ELF-1 (cell line): ENCODE measurements at places on chromosomes 6 and 20.

GRCh38 chr20:52191916-52192718 lies 538 bp upstream of the ZFP64 start:
- peak; percentile 85 for DNase-seq

DNA sequence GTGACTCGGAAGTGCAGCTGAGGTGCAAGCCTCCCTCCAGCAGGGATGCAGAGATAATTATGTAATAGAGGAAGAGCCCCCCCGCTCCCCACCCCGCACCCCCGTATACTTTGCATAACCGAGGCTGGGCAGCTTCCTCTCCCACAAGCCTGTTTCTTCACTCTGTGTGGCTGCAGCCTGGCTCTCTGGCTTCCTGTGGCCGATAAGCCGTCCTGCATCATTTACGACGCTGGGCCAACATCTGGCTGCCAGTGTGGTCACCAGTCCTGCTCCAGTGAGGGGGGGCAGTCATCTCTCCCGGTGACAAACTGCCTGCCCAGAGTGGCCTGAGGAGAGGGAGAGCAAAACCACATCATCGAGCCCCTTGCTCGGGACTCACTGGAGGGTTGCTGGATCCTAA lies 59.2 kb downstream of the RBM38 start:
- DNase-seq: no peak

DNA sequence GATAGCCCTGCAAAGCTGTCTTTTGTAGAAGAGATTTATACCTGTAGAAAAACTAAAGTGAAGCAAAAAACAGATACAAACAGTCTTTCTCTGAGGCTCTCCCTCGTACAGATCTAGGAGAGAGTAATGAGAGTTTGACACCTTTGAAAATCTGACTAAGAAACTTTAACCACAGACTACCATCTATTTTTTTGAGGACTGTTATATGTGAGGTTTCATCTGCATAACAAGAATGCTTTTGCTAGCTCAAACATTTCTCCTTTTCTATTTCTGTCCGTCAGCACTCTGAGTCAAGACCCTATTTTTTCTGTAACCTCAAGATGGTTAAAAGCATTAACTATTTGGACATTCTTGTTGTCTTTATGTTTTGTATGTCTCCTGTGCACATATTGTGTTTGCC lies 193.0 kb downstream of the BTBD3 start:
- DNase-seq: no peak

- no peak for DNase-seq
Measured at GRCh38 chr6:46136831-46137230, 7.0 kb downstream of the ENPP4 start.

DNA sequence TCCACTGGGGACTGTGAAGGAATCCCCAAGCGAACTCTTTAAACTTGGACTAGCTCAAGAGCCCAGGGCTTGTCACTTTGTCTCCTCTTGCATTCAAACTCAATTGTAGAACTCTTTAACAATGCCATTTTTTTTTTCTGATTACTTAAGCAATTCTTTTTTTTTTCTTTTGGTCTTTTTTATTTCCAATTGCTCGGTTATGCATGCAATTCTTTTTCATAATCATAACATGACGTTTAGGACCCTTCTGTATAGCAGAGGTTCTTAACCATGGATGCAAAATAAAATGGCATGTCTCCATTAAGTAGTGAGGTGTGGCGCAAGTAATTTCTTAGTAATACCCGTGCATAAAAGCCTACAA lies 466 bp upstream of the BFSP1 start:
- DNase-seq: no peak

DNA sequence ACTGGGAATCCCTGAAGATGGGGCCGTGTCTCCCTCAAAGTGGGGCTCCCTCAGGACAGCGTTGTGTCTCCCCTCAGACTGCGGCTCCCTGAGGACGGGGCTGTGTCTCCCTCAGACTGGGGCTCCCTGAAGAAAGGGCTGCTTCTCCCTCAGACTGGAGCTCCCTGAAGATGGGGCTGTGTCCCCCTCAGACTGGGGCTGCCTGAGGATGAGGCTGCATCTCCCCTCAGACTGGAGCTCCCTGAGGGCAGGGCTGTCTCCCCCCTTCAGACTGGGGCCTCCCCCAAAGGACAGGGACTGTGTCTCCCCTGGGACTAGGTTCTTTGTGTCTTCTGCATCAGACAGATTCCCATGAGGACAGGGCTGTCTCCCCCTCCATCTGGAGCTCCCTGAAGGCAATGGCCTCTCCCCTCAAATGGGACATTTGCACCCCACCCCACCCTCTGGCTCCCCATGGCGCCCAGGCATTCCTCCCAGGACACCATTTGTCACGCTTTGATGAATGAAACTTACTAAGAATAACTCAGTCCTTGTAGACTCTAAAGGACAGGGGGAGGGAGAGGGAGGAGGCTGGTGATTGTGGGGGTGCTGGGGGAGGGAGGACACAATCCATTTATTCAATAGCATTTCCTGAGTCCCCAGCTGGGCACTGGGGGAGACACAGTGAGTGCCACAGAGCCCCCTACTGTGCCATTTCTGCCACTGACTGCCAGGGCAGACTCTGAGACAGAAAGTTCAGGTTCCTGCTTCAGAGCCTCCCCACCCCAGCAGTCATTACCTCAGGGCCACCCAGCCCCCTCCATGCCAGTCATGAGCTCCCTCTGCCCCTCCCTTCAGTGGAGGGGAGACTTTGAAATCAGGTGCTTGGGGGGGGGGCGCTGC lies 122.4 kb downstream of the MRPL14 start:
- DNase-seq: no peak

GRCh38 chr6:31918069-31918720 lies 9.3 kb upstream of the C2 start:
- no peak for DNase-seq

DNA sequence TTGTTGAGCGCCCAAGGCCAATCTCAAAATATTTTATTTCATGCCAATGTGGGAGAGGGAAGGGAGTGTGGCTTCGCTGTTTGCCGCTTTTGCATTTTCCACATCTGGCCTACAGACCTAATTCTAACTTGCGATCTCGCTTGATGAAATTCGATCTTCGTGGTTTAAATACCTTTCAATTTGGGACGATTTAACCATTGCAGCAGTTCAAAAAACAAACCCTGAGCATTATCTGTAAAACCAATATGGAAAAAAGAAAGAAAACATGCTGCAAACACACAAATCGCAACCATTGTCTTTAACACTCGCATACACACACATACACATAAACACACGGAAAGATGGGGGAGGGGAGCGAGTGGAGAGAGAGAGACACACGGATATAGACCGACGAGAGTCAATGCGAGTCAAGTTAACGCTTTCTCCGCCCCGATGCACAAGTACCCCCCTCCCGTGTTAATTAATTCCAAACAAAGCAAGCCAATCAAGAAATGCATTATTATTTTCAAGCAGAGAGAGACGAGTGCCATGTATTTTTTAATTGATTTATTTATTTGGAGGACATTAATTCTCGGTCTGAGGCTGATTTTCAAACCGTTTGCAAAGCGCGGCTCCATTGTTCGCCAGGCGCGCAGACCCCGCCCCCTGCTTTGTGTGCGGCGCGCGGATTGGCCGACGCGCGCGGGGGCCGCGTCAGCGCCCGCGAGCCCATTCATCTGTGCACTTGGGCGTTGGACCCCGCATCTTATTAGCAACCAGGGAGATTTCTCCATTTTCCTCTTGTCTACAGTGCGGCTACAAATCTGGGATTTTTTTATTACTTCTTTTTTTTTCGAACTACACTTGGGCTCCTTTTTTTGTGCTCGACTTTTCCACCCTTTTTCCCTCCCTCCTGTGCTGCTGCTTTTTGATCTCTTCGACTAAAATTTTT lies at the start of gene MARCKS:
MARCKS (plus strand) TSS at position 721 of the 931 bp plus-strand sequence. CDS start 401 bp downstream, outside the sequence.
- peak; percentile 95 for DNase-seq

DNA sequence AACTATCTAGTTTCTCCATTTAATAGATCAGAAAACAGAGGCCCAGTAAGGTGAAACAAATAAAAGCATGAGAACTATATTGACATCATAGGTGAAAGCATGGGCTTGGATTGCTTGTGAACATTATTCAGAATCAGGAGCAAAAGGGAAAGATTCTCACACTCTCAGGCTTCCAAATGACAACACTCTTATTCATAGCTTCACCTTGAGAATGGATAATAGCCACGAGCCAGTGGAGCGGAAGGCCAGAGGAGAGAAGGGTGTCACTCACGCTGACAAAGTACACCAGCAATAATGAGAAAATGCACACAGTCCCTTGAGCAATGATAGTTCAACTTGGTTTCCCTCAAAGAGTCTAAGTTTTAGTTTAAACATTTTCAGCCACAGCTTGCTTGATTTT lies 339.0 kb downstream of the TPBG start:
- DNase-seq: no peak

- peak; percentile 78 for DNase-seq
Measured at GRCh38 chr6:143337201-143337949, 113.1 kb downstream of the ADAT2 start.

DNA sequence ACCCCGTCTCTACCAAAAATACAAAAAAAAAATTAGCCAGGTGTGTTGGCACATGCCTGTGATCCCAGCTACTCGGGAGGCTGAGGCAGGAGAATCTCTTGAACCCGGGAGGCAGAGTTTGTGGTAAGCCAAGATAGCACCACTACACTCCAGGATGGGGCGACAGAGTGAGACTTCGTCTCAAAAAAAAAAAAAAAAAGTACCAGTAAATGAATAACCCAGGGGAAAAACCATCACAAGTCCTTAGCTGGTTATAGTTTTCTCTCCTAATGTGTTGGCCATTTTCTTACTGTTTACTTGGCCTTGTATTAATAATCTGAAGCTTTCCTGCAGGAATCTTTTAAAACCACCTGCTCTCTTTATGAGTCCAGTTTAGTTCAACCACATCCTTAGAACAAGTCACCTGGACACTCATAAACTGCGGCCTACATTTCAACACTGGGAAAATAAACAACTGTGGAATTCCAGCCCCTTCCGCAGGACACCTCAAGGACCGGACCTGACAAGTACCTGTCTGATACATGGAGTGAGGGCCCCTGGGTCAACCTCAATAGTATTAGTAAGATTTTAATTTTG lies 102.6 kb downstream of the ATP9A start:
- no peak for DNase-seq

- no peak for DNase-seq
Measured at GRCh38 chr6:394641-395289, 3.2 kb downstream of the IRF4 start.

GRCh38 chr20:48821261-48821920 lies 6.4 kb downstream of the PREX1 start:
- DNase-seq: no peak

DNA sequence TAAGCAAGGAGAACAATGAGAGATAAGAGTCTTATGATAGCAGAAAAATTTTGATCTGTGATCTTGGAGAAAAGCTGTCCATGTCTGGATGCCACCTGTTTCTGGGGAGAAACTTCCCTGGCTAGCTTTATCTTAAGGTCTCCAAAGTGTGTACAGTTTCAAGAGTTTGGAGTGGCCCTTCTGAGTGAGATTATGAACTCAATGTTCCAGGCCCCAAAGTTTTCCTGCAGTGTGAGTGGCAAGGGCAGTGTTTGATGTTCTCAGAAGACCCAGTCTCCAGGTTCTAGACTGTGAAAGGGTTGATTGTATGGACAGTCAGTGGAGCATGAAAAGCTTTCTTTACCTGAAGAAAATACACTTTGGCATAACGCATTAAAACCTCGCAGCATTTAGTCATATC lies 121.7 kb downstream of the OLIG3 start:
- no peak for DNase-seq

- no peak for DNase-seq
Measured at GRCh38 chr6:12818324-12818723, 101.8 kb downstream of the PHACTR1 start.

GRCh38 chr6:143288923-143289322 lies 161.6 kb downstream of the ADAT2 start:
- DNase-seq: peak; percentile 41

GRCh38 chr20:49280463-49281058 lies 2.7 kb upstream of the ZNFX1 start:
- no peak for DNase-seq

DNA sequence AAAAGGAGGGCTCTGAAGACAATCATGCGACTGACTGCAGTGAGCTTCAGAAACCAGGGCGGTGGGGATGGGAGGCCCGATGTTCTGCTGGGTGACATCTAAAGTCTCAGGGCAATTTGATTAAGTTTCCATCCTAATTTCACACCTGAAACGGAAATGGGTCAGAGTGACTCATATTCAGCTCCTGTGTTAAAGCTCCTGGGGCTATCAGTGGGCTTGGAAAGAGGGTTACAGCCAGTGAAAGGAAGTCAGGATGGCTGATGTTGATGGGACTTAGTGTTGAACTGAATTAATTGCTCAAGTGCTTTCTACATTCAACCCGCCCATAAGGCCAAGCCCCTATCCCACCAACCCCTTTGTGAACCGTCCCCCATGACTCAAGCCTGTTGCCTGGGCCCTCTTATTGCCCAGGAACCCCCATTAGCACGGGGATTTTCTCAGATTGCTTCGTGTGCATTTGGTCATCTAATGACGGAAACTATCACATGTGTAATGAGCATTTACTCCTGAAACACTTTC lies 47.1 kb upstream of the TBC1D7 start:
- DNase-seq: no peak

DNA sequence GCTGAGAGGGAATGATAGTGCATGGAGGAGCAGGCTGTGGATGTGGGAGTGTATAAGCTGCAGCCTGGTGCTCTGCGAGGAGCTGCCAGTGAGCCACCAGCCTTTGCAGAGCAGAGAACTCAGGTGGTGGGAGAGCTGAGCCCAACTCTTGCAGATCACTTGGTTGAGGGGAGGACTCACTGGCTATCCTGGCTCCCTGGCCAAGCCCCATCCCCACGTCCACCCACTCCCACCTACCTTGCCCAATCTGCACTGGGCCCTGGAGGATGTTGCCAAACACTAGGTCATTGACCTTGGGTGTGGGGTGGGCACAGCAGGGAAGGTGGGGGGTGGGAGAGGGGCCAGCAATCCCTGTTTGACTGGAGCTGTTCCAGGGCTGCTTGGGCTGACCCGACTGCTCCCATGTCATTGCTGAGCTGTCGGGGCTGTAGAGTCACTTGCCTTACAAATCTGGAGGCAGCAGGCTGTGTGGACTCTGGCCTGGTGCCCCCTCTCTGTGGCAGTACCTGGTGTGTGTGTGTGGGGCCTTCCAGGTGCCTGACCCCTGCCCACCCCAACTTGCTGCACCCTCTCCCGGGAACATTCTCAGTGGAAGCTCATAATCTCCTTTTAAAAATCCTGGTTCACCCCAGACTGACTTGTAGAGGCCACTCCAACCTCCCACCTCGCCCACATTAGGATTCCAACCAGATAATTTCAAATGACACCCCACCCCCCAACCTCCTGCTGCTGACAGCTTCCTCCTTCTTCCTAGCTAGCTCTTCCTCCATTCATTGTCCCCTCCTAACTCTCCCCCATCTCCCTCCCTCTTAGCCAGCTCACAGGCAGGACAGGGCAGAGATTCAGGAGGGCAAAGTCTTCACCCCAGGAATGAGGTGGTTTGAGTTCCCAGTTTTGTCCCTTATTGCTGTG lies 162.3 kb downstream of the MRPL14 start:
- no peak for DNase-seq

DNA sequence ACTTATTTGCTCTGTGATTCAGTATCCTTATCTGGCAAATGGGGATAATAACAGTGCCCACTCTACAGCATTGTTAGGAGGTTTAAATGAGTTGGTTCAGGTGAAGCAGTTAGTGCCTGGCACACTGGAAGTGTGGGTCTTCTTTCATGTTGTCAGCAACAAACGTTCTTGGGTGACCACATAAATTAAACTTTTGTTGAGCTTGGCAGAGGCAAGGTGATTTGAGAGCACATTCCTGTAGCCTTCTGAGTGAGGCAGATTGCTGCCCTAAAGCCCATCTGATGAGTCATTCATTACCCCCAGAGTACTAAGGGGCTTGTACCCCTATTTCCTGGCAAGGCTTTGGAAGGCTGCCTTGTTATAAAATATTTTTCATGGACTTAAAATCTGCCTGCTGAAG lies 25.8 kb downstream of the SEC23B start:
- DNase-seq: no peak
